Activated CD8-positive, alpha-beta memory T cell treated with anti-CD3 and anti-CD28 coated beads for 36 hours (primary cell): ENCODE measurements at places on chromosomes 12 and 14. TPM values are rescaled to one million over a fixed set of nuclear protein-coding genes. Genes with fewer than 3 reads are reported as not detected.

Gene OR6C2
- total RNA-seq, result not detected

Gene GALNT16
- total RNA-seq, result 0.08 TPM

Gene KRT83
- total RNA-seq, result not detected

Gene CCDC38
- 0.31 TPM for total RNA-seq

Gene SMOC1
- total RNA-seq, result not detected

Gene PTPRB
- not detected for total RNA-seq

Gene YAF2
- 33.9 TPM for total RNA-seq

Gene TAS2R20
- 0.38 TPM for total RNA-seq

Gene PKP2
- 0.19 TPM for total RNA-seq

Gene RND1
- total RNA-seq, result 2.3 TPM

Gene SERPINA9
- not detected for total RNA-seq

Gene SNAPC1
- 10.1 TPM for total RNA-seq

Gene RTRAF
- 204 TPM for total RNA-seq

Gene TUBA1C
- total RNA-seq, result 347 TPM

Gene TAS2R13
- 0.10 TPM for total RNA-seq

Gene PYGL
- 1.0 TPM for total RNA-seq

Gene PTPRR
- not detected for total RNA-seq

Gene KRT81
- total RNA-seq, result not detected

Gene ACVRL1
- not detected for total RNA-seq

Gene TAS2R14
- total RNA-seq, result 0.69 TPM

Gene MED6
- total RNA-seq, result 58.3 TPM

Gene CIT
- 32.4 TPM for total RNA-seq

Gene PRKD1
- not detected for total RNA-seq

Gene MYO1H
- not detected for total RNA-seq

Gene ETFBKMT
- 1.1 TPM for total RNA-seq

Gene SVOP
- total RNA-seq, result not detected

Gene AMN
- 0.71 TPM for total RNA-seq

Gene GARIN6
- total RNA-seq, result not detected

Gene SMARCD1
- total RNA-seq, result 76.6 TPM

Gene RTL1
- total RNA-seq, result not detected

Gene FAR2
- 9.6 TPM for total RNA-seq

Gene REP15
- total RNA-seq, result 0.25 TPM

Gene MFAP5
- total RNA-seq, result not detected

Gene SLC7A7
- total RNA-seq, result 0.21 TPM

Gene KTN1
- total RNA-seq, result 142 TPM

Gene IKZF4
- 14.2 TPM for total RNA-seq

Gene RFX4
- total RNA-seq, result not detected

Gene SLC24A4
- not detected for total RNA-seq

Gene FUT8
- total RNA-seq, result 95.2 TPM

Gene LUM
- total RNA-seq, result not detected

Gene C3AR1
- 0.80 TPM for total RNA-seq

Gene ACOT6
- total RNA-seq, result not detected

Gene TSPAN9
- total RNA-seq, result 0.40 TPM

Gene TAS2R31
- total RNA-seq, result 1.2 TPM

Gene ART4
- total RNA-seq, result not detected

Gene BICDL1
- total RNA-seq, result 96.2 TPM

Gene KRT73
- not detected for total RNA-seq

Gene RDH5
- total RNA-seq, result 4.9 TPM

Gene TESPA1
- 81.2 TPM for total RNA-seq

Gene NFE2
- total RNA-seq, result not detected

Gene NRXN3
- not detected for total RNA-seq

Gene CD27
- total RNA-seq, result 133 TPM

Gene CAPZA3
- total RNA-seq, result not detected

Gene PNP
- 219 TPM for total RNA-seq

Gene BMAL2
- total RNA-seq, result 18.1 TPM
